ENCODE measurements at places on chromosomes 7 and 10.

- DNase-seq, result no peak
Observed at GRCh38 chr10:964321-964987, 23.8 kb upstream of the GTPBP4 start.

- no peak for DNase-seq
Observed at GRCh38 chr10:113515161-113515560, 37.7 kb upstream of the HABP2 start.

- no peak for DNase-seq
Observed at GRCh38 chr7:104767826-104768536, 246.0 kb upstream of the KMT2E start.

DNA sequence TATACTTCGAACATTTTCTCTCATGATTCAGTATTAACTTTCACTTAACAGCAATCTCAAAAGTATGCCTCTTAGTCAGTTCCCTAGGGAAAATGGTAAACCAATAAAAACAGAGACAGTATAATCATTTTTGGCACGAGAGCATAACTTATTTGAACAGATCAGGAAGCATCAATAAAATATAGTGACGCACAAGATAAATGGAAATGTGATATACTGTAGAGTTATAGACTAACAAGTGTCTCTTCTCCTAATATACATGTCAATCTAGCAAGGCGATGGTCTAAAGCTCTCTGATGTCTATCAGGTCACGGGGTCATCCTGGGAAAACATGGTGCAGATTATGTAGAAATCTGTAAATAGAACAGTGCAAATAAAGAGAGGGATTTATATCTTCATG lies 131.6 kb downstream of the HGF start:
- no peak for DNase-seq

GRCh38 chr7:94146408-94146807 lies 142.3 kb upstream of the BET1 start:
- no peak for DNase-seq

DNA sequence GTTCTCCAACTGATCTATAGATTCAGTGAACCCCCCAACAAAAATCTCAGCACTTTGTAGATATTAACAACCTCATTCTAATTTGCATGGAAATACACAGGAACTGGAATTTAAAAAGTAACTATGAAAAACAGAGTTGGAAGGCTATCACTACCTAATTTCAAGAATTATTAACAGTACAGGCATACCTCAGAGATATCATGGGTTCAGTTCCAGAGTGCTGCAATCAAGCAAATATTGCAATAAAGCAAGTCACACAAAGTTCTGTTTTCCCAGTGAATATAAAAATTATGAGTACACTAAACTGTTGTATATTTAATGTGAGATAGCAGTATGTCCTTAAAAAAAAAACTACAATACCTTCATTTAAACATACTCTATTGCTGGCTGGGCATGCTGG lies 78.5 kb downstream of the LARP4B start:
- DNase-seq, result no peak

GRCh38 chr10:93357680-93358079 lies 124.5 kb downstream of the MYOF start:
- DNase-seq, result no peak

DNA sequence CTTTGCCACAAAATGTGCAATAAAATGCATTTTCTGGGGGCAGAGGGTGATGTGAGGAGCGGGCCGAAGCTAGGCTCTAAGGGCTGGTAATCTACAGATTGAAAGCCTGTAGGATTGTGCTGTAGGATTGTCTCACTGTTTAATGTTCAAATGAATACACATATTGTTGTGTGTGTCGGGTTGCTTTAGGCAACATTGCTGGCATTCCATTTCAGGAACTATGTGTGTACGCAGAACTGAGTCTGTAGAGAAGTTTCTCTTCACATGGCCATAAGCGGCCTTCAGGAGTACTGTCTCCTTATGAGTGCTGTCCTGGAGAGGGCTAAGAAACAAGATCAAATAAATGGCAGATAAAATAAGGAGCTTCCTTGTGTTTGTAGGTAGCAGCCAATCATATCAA lies 540.2 kb downstream of the GATA3 start:
- DNase-seq, result no peak

DNA sequence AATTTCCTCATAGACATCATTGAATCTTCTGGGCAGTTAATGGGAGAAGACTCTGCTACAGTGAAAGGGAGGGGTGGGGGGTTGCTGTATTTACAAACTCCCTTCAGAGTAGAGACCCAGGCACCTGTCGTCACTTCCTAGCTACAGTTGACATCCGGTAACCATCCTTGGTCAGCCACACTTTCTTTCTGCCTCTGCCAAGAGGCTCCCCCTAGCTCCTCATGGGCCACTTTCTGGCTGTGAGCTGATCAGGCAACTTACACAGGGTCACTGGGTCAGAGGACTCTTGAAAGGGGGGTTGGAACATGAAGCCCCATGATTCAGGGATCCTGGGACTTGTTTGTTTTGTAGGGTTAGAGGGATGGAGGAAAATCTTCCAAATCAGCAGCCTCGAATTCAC lies 1.2 kb downstream of the TECPR1 start:
- peak; percentile 49 for DNase-seq

- DNase-seq, result no peak
Observed at GRCh38 chr7:157831143-157831905, 494.5 kb downstream of the DNAJB6 start.

DNA sequence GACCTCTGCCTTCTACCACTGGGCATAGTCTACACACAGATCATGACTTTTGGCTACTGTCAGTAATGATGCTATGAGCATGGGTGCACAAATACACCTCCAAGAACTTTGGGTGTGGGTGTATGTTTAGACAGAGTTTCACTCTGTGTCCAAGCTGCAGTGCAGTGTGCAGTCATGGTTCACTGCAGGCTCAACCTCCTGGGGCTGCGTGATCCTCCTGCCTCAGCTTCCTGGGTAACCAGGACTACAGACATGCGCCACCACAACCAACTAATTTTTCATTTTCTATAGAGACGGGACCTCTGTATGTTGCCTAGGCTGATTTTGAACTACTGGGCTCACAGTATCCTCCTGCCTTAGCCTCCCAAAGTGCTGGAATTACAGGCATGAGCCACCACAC lies 194.4 kb downstream of the NSUN6 start:
- no peak for DNase-seq

- DNase-seq, result peak; percentile 46
Observed at GRCh38 chr10:93376372-93377293, 105.5 kb downstream of the MYOF start.

DNA sequence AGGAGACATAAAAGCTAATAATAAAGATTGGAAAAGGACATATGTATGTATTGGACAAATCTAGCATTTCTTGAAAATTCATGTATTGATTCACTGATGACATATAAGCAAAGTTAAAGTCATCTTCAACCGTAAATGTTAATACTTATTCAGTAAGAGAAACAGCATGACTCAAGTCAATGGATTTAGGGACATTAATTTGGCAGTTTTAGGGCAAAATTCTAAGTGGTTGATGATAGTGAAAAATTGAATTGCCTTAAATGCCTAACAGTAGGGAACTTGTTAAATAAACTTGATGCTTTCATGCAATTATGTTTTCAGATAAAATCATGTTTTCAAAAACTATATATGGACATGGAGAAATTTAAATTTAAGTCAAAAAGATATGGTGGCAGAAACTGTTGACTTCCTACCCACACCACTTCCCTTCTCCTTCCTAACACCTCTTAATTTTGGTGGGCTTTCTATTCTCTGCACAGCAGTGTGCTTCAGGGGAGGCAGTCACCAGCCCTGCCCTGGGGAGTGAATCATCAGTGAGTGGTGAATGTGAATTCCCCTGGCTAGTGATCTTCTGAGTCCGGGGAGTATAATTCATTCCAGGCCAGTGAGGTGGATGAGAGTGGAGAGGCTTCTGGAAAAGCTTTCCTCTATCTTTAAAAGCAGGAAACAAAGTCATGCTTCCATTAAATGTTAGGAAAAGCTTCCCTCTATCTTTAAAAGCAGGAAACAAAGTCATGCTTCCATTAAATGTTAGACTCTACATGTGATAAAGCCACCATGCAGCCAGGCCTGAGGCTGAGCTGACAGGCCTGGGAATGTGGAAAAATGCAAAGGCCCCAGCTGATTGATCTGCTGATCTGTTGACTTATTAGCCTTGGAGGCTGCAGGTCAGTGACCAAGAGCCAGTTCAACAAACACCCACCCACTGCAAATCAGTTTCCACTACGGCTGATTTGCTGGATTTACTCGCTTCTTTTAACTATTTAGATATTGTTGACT lies 25.2 kb upstream of the ITGB1 start:
- no peak for DNase-seq

DNA sequence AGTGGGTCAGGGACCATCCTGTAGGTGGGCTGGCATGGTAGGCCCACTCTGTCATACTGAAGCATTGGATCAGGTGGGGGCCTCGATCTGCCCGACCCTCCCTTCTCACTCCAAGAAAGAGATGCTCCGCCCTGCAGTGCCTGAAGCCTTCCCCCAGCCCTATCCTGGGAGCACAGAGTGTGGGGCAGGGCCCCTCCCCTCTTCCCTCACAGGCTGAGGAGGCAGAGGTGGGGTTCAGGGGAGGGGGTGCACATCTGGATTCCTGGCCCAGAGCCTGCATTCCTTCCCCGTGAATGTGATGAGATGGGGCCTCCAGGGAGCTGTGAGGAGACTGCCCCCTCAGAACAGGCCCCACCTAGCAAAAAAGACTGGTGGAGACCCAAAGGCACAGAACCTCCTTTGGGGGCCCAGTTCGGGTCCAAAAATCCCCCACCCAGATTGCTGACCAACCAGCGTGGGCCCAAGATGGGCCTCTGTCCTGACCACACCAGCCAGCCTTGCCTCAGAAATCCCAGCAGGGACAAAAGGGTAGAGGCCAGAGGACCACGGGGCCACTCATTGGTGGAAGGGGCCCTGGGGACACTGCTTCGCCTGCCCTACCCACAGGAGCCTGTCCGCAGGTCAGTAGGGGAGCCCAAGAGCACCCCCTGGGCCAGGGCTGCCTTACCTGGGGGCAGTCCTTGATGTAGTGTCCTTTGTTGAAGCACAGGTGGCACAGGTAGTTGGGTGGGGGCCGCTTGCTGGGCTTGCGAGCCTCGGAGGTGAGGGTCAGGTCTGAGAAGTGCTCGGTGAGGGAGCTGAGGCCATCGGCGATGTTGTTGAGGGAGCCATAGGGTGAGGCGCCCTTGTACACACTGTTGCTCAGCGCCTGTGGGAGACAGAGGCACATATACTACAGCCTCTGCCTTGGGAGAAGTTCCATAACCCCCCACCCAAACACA lies 13.3 kb downstream of the ZCCHC24 start:
- DNase-seq, result no peak

GRCh38 chr7:116911801-116912200 lies 41.5 kb upstream of the ST7 start:
- DNase-seq, result no peak
